GM23338 (cell line): ENCODE measurements at places on chromosomes 3 and 15. TPM values are rescaled to one million over a fixed set of nuclear protein-coding genes. Genes with fewer than 3 reads are reported as not detected.
A peak's percentile ranks its signal among the peaks of the same experiment; 100 is the strongest.

DNA sequence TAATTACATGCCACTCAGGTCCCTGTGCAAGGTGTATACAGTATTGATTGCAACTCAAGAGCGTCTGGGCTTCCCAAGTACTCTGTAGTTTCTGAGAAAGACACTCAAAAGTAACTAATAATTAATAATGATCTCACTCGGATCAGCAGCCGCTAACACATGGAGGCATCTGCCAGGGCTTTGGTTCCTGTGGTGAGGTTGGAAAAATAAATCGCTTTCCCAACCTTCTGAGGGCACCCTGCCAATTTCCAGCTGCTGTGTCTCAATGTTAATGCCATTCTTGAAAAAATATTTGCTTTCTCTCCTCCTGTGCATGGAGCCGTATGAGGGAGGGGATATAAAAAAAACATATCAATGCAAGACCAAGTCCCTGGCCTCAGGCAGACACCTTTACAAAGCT, 116.5 kb upstream of the SLC2A2 start:
- no peaks in the 10 kb centered on the region for H3K4me1 ChIP-seq
- H3K27ac ChIP-seq: no peak overlapping the region
- DNase-seq: no peak
- no peaks in the 10 kb centered on the region for H3K27me3 ChIP-seq
- H3K36me3 ChIP-seq: no peaks in the 10 kb centered on the region
- no peak overlapping the region for H3K4me3 ChIP-seq

Gene NRROS
- total RNA-seq: 5.9 and 8.5 TPM in 2 replicates

GRCh38 chr3:52293491-52294319, 6.1 kb downstream of the GLYCTK start:
- DNase-seq: no peak
- H3K4me3 ChIP-seq: no peak overlapping the region
- 0 out of 2 replicates have a peak, but pooled peaks cover 6% of the 10 kb centered on the region for H3K4me1 ChIP-seq
- H3K27me3 ChIP-seq: no peaks in the 10 kb centered on the region
- no peak overlapping the region for H3K27ac ChIP-seq

Gene MORC1
- total RNA-seq: not detected in 2 replicates

- DNase-seq: no peak
- 0 out of 2 replicates have a peak, but pooled peaks cover 3% of the 10 kb centered on the region for H3K36me3 ChIP-seq
These were observed 56.2 kb downstream of the AAGAB start for GRCh38 chr15:67198157-67198754.

DNA sequence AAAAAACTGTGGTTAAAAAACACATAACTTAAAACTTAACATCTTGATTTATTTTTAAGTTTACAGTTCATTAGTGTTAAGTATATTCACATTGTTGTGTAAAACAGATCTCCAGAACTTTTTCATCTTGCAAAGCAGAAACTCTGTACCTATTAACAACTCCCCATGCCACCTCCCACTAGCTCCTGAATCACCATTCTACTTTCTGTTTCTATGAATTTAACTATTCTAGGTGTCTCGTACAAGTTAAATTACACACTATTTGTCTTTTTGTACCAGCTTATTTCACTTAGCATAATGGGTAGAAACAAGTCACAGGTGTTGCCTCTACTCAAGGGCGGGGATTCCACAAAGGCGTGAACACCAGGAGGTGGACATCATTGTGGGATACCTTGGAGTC, 43.2 kb downstream of the CRTC3 start:
- H3K4me1 ChIP-seq: 0 out of 2 replicates have a peak, but pooled peaks cover 7% of the 10 kb centered on the region
- H3K27me3 ChIP-seq: no peaks in the 10 kb centered on the region
- H3K27ac ChIP-seq: no peak overlapping the region
- H3K4me3 ChIP-seq: no peak overlapping the region

Gene SLC12A1
- total RNA-seq: 0.19 and 0.59 TPM in 2 replicates

DNA sequence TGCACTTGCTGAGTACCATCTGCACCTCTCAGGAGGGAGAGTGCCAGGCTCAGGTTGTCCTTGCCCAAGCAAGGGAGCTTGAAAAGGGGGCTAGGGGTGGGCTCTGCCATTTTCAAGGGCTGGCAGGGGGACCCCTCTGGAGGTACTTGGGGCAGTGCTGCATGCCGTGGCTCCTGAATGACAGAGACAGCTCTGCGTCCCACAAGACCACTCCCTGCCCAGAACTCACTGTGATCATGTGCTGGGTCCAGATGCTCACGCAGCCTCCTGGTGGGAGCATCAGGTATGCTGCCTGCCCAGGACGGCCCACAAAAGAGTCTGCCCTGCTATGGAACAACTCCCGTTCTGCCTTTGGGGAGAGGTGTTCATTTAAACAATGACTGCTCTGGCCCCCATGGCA, 165.2 kb downstream of the GOLGA6L4 start:
- H3K27me3 ChIP-seq: no peaks in the 10 kb centered on the region
- DNase-seq: peak; percentile 25
- H3K27ac ChIP-seq: no peak overlapping the region
- no peaks in the 10 kb centered on the region for H3K4me1 ChIP-seq
- H3K36me3 ChIP-seq: no peaks in the 10 kb centered on the region

Gene TMEM62
- total RNA-seq: 14.3 and 16.5 TPM in 2 replicates

Gene ADGRG7
- total RNA-seq: not detected in 2 replicates

DNA sequence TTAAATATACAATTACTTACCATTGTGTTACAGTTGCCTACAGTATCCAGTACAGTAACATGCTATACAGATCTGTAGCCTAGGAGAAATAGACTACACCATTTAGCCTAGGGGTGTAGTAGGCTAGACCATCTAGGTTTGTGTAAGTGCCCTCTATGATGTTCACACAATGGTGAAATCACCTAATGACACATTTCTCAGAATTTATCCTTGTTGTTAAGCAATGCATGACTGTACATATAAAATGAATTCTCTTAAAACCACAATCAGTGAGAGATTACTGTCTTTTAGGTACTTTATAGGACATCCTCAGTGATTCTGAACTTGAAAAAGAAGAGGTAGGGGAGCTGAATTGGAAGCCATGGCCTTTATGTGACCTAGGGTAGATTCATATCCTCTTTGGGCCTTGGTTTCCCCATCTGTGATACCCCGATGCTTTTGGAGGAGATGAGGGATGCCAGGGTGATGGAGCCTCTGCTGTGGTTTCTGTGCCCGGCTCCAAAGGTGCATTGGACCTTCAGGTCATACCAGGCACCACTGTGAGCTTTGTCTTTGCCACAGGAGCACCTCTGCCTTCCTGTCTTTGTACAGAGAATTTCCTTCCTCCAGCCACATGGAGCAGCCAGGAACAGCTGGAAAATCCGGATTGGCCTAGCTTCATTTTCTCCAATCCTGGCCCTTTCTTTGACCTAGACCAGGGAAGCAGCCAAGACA, 51.9 kb upstream of the FLNB start:
- H3K4me3 ChIP-seq: no peak overlapping the region
- no peaks in the 10 kb centered on the region for H3K27me3 ChIP-seq
- no peak overlapping the region for H3K27ac ChIP-seq

Gene HYAL1
- 2.8 and 5.0 TPM in 2 replicates for total RNA-seq

GRCh38 chr3:117145677-117146076, 436.1 kb downstream of the TUSC7 start:
- DNase-seq: no peak
- H3K4me1 ChIP-seq: peaks cover 18% of the 10 kb centered on the region
- H3K27me3 ChIP-seq: no peaks in the 10 kb centered on the region
- no peak overlapping the region for H3K4me3 ChIP-seq

GRCh38 chr3:134018850-134019249, 10.9 kb downstream of the SLCO2A1 start:
- H3K4me1 ChIP-seq: no peaks in the 10 kb centered on the region
- DNase-seq: no peak
- no peaks in the 10 kb centered on the region for H3K36me3 ChIP-seq
- no peaks in the 10 kb centered on the region for H3K27me3 ChIP-seq
- no peak overlapping the region for H3K27ac ChIP-seq
- H3K4me3 ChIP-seq: no peak overlapping the region

DNA sequence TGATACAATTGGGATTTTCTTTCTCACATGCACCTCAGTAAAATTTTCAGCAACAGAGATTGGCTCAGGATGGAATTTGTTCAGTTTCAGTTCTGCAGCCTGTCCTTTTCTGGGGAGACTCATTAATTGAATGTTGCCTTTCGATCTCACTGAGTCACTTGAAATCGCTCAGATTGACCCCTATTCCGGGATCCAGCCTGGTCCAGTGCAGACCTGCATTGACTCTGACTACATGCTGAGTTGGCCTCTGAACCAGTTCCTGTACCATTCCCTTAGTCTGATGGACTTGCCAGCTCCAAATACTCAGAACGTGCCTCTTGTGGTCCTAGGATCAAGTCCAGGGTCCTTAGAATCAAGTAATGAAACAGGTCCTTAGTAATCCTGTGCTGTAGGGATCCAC, 9.4 kb downstream of the IGF1R start:
- H3K27me3 ChIP-seq: no peaks in the 10 kb centered on the region
- peak overlapping the region; percentile 59; the same call in 1 of the 2 replicates for H3K27ac ChIP-seq
- no peaks in the 10 kb centered on the region for H3K36me3 ChIP-seq
- H3K4me3 ChIP-seq: no peak overlapping the region
- DNase-seq: no peak

Gene GABRR3
- not detected in 2 replicates for total RNA-seq

DNA sequence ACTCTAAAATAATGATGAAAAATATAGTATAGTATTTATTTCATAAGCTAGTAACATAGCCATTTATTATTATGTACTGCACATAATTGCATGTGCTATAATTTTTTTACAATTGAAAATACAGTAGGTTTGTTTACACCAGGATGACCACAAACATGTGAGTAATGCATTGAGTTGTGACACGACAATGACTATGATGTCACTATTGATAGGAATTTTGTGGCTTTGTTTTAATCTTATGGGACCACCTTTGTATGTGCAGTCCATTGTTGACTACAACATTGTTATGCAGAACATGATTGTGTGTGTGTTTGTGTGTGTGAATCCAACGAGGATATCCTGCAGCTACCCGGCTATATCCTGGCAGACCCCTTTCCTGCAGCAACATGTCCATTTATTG, 372.2 kb upstream of the MCTP2 start:
- H3K36me3 ChIP-seq: no peaks in the 10 kb centered on the region
- no peak for DNase-seq
- no peak overlapping the region for H3K27ac ChIP-seq
- H3K27me3 ChIP-seq: no peaks in the 10 kb centered on the region

DNA sequence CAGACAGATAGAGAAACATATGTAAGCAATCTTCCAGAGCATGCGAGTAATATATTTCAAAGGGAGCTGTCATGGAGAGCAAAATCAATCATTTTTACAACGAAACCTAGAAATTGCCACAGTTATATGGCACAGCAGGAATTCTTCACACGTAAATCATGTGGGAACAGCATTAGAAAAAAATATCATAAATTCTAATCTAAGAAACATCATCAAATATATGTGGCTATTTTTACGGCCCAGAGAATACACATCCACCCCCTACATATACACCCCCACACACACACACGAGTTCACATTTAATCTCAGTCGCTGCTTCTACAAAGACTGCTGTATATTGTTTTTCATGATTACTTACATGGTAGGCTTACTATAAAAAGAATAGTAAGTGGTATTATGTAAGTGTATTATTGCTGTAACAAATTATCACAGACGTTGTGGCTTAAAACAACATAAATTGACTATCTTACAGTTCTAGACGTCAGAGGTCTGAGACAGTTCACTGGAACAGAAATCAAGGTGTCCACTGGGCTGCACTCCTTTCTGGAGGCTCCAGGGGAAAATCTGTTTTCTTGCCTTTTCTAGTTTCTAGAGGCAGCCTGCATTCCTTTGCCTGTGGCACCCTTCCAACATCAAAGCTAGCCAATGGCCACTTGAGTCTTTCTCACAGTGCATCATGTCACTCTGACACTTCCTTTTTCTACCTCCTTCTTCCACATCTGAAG, 363.3 kb downstream of the ULK4 start:
- H3K4me1 ChIP-seq: 0 out of 2 replicates have a peak, but pooled peaks cover 2% of the 10 kb centered on the region
- no peaks in the 10 kb centered on the region for H3K27me3 ChIP-seq
- no peak overlapping the region for H3K4me3 ChIP-seq
- H3K36me3 ChIP-seq: no peaks in the 10 kb centered on the region
- no peak for DNase-seq

DNA sequence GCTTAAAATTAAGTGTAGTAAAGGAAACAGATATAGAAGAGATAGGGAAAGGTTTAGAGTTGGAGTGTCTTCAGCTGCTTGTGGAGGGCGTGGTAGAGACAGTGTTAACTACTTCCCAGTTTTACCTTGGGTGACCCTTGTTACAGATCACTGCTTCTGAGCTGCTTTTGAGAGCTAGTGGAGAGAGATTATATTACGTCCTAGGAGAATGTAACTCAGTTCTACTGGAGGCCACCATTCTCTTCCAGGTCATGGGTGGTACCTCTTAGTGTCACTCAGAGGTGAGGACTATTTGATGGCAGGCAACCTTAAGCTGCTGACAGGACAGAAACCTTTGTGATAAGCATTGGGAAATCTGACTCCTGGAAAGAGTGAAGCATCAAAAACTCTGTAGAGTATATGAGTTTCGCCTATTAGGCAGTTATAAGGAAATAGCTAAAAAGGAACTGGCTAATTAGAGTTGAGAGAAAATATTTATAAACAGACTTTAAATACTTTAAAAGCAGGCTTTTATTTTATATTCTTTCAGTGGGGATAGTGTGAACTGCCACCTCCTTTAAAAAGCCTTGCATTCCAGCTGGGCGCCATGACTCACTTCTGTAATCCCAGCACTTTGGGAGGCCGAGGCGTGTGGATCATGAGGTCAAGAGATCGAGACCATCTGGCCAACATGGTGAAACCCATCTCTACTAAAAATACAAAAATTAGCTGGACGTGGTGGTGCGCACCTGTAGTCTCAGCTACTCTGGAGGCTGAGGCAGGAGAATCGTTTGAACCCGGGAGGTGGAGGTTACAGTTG, 106.5 kb downstream of the ZNF609 start:
- H3K4me1 ChIP-seq: peaks cover 22% of the 10 kb centered on the region
- no peak overlapping the region for H3K4me3 ChIP-seq
- H3K36me3 ChIP-seq: no peaks in the 10 kb centered on the region
- DNase-seq: peak; percentile 41
- H3K27me3 ChIP-seq: no peaks in the 10 kb centered on the region
- H3K27ac ChIP-seq: 0 out of 2 replicates have a peak overlapping the region, but pooled peaks have one; percentile 15

Gene SERPINI2
- 1.8 and 2.5 TPM in 2 replicates for total RNA-seq

DNA sequence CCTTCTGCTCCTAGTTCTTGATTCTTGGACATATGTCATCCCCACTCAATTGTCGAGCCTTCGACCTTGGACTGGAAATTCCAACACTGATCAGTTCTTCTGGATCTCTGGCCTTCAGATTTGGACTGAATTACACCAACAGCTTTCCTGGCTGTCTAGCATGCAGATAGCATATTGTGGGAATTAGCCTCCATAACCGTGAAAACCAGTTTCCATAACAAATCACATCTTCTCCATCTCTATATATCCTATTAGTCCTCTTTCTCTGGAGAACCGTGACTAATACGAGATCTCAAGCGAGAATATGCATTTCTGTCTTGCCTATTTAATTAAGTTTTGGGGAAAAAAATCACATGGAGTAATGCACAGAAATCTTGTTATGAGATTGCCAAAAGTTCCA, 8.8 kb upstream of the BCHE start:
- no peaks in the 10 kb centered on the region for H3K36me3 ChIP-seq
- no peaks in the 10 kb centered on the region for H3K27me3 ChIP-seq
- H3K4me1 ChIP-seq: no peaks in the 10 kb centered on the region

Gene CORO2B
- total RNA-seq: 2.8 and 4.6 TPM in 2 replicates

Gene MEGF11
- total RNA-seq: 1.3 and 2.4 TPM in 2 replicates

Gene HCLS1
- 0.66 and 0.93 TPM in 2 replicates for total RNA-seq

GRCh38 chr15:48244921-48245320, 38.8 kb downstream of the SLC12A1 start:
- no peak overlapping the region for H3K4me3 ChIP-seq
- H3K36me3 ChIP-seq: no peaks in the 10 kb centered on the region
- no peak overlapping the region for H3K27ac ChIP-seq
- no peaks in the 10 kb centered on the region for H3K4me1 ChIP-seq
- H3K27me3 ChIP-seq: no peaks in the 10 kb centered on the region
- DNase-seq: no peak

- no peak overlapping the region for H3K4me3 ChIP-seq
- no peaks in the 10 kb centered on the region for H3K27me3 ChIP-seq
- no peaks in the 10 kb centered on the region for H3K4me1 ChIP-seq
These were observed 26.7 kb downstream of the EAF1 start for GRCh38 chr3:15453991-15454625.
